ENCODE measurements at places on chromosomes 7 and 10.

DNA sequence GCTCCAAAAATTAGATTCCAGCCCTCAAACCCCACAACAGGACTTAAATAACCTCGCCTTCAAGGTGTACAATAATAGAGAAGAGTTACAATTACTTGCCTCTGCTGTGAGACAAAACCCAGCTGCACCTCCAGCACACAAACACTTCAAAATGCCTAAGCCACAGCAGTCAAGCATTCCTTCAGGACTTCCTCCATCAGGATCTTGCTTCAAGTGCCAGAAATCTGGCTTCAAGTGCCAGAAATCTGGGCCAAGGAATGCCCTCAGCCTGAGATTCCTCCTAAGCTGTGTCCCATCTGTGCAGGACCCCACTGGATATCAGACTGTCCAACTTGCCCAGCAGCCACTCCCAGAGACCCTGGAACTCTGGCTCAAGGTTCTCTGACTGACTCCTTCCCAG is 1088.3 kb downstream of the SORCS3 start:
- DNase-seq: no peak

GRCh38 chr7:129751916-129752315 is 140.4 kb downstream of the NRF1 start:
- no peak for DNase-seq

DNA sequence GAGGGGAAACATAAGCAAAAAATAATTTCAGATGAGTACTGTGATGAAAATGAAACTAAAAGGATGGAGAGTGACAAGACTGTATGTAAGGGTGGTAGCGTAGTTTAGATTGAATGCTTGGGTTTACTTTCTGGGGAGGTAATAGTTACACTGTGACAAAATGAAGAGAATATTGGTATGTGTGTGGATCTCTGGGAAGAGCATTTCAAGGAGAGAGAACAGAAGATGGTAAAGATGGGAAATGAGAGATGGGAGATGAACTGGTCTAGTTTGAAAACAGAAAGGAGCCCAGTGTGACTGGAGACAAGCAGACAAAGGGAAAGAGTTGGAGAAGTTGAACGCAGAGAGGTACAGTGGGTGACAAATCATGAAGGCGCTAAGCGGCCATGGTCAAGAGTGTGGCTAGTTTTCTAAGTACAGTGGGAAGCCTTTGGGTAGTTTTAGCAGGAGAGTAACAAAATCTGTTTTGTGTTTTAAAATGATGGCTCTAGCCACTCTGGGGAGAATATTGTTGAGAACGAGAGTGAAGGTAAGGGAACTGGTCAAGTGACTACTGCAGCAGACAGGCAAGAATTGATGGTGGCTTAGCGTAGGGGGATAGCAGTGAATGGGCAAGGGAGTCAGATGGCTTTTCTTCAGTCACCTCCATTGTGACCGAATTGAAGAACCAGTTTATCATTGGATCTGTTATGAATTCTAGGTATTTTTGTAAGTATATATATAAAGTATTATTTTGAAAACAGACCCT is 22.6 kb downstream of the PALS2 start:
- DNase-seq: no peak

- DNase-seq: no peak
Observed at GRCh38 chr10:119687192-119688032, 36.2 kb downstream of the BAG3 start.

DNA sequence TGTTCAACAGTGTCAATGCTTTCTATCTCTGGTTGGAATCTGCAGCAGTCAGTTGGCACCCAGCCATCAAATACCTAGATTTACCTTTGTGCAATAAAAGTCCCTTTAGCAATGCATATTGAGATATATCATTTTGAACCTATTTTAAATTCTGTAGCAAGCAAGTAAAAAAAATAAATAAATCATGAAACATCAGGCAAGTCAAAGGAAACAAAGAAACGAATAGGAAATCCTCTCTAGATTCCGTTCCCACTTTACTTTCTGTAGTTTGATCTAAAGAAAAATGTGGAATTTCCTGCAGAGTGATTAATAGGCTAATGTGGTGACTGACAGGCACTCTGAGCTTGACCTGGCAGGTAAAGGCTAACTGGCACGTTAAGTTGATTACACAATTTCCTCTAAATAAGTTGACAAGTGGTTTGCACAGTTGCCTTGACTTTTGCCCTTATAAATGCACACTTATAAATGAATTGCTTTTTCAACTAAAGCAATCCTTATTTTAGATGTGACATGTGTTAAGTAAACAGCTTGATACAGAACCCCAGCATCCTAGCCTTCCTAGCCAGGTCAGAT is 208.1 kb upstream of the TCF7L2 start:
- no peak for DNase-seq

DNA sequence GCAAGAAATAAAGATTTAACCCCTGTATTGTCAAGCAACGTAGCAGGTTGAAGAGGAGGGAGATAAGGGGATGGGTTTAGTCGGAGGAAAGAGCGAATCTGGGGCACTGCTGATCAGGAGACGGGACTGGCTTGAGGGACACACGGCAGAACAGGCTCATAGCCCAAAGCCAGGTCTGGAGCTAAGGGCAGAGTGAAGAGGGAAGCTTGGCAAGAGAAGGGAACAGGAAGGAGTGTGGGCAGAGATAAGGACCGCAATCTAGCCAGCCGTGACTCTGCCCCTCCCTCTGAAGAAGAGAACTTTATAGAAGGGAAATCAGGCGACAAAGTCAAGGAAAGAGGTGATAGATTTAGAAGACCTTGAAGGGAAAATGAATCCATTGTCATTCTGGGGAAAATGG is 67.6 kb downstream of the CAV1 start:
- DNase-seq: no peak

DNA sequence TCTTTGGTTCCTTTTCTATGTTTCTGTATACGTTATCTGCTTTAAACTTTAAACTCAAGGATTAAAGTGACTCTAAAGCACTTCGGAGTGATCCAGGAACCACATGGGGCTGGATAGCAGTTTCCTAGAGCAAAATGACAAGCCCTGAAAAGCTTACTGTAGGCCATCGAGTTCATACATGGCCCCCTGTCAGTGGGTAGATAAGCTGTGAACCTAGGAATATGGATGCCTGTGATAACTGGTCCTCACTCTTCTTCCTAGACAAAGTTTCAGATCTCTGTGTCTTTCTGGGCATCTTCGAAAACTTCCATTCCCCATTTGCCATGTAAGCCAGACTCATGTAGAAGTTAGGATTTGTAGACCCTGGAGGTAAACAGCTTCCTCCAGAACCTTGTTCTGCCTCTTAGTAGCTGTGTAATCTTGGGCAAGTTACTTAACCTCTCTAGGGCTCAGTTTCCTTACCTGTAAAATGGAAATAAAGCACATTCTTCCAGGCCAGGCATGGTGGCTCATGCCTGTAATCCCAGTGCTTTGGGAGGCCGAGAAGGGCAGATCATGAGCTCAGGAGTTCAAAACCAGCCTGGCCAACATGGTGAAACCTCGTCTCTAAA is 49.3 kb upstream of the KMT2E start:
- DNase-seq: no peak

- no peak for DNase-seq
Observed at GRCh38 chr10:11286261-11286852, 268.7 kb downstream of the CELF2 start.

DNA sequence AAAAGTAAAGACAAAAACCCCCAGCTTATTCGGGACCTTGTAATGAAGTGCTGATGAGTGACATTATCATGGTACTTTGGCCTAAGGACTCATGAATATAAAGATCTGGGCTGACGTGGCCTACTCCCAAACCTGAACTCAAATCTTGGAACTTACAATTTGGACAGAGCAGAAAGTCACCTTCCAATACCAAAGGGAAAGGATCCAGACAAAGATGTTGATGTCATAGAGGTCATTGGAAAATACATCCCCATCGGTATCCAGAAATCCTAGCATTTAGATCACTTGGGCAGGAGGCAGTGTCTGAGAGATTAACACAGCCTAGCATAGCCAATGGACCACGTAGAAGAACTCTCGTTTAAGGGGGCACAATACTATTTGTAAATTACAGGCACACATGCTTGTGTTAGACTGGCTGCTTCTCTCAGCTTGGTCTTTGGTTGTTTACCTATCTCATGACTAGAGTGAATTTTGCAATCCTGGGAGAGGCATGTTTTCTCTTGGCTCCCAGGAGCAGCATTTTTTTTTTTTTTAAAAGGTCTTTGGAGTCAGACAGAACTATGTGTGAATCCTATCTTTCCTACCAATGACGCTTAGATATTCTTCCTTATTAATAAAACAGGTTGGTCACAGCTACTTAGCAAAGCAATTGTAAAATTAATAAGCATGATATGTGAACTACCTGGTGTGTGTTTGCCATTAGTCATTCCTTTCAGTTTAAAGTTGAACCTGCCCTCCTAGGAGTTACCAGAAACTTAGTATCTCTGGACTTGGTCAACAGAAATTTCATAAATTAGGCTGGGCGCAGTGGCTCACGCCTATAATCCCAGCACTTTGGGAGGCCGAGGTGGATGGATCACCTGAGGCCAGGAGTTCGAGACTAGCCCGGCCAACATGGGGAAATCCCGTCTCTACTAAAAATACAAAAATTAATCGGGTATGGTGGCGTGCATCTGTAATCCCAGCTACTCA is 27.8 kb upstream of the MRPS33 start:
- DNase-seq: no peak

GRCh38 chr7:151334628-151335027 is 7.0 kb upstream of the NUB1 start:
- DNase-seq: no peak

- DNase-seq: peak; percentile 2
Observed at GRCh38 chr10:28875549-28876081, 198.3 kb downstream of the BAMBI start.

DNA sequence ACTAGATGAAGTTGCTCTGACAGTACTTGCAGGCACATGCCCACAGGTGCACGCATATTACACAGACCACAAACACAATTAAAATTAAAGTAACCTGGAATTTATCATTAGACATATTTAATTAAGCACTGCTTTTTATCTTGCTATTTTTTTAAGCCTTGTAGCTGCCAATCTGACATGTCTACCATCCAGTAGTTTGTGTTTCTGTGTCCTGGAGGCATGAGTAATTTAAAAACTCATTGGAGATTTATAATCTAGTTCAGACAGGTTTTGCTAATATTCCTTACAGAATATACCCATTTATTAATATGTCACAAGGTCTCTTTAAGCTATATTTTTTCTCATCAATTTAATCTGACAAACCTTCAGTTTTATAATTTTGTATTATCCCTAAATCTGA is 445.0 kb upstream of the KLF6 start:
- DNase-seq: no peak

GRCh38 chr10:5692461-5693358 is 8.1 kb downstream of the TASOR2 start:
- peak; percentile 89 for DNase-seq

DNA sequence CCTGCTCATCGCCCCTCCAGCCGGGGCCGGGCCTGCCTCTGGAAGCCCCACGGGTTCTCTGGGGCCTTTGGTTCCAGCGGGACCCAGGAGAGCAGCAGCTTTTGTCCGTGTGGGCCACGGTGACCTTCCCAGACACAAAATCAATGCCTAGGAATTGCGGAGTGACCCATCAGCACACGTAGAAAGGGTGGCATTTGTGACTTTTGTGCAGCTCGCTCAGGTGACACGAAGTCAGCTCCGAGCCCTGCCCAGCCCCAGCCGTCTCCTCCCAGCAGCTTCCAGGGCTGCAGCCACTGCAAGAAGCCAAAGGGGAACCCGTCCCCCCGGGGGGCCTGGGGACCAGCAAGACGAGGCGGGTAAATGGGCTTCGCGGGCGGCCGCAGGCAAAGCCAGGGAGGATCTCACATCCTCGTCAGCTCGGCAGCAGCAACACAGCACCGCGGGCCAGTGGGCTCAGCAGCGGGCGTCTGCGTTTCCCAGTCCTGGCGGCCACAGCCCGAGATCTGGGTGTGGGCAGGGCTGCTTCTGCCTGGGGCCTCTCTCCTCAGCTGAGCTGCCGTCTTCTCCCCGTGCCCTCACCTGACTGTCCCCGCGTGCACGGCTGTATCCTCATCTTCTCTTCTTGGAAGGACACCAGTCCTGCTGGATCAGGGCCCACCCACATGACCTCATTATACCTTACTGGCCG is 88.5 kb downstream of the PAXIP1 start:
- no peak for DNase-seq

DNA sequence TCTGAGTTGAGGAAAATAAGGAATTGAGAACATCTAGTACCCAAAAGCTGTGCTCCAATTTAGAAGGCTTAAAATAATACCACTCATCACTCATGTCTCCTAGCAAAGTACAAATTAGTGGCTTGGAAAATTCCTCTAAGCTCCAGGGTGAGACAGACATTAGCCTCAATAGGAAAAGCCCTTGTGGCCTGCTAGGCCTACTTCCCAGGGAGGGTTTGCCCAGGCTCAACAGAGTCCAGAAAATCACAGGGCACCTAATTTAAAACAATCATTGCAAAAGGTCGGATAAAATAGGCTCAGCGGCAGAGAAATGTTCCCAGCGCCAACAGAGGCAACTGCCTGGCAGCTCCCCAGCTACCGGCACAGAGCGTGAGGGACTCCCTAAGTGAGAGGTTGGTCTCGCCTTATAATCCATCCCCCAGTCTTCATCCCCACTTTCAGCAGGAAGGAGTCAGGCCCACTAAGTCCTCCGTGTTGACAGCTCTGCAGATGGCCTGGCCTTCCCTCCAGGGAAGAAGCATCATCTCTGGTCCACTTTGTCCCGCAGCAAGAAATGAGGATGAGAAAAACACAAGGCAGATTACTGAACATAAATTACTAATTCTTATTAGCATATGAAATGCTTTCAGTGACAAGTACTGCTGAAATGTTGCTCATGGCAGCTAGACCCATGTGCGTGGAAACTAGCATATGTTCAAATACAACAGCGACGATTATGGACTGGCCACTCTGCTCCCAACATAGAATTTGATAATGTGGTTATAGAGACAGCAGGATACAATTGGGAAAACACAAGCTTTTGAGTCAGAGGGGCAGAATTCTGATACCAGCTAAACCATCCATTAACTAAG is 1177.7 kb upstream of the AUTS2 start:
- no peak for DNase-seq

- DNase-seq: no peak
Observed at GRCh38 chr10:5543623-5544022, 18.9 kb downstream of the CALML3 start.

DNA sequence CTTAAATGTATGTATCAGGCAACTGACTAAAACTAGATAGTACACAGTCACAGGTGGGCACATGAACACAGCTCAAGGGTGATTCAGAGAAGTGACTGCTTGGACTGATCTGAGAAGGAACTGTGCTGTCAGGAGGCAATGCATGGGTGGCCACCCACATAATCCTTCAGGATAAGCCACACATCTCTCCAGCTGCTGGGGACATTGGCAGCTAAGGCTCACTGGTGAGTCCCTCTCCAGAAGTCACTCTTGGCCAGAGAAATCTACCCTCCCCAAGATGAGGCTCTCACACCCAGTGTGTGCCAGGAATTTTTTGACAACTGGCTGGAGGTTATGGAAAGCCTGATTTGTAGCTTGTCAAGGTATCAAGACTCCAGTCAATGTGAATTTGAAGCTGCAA is 302.4 kb upstream of the NEBL start:
- no peak for DNase-seq

- DNase-seq: no peak
Observed at GRCh38 chr7:70893971-70894715, 237.8 kb upstream of the GALNT17 start.

GRCh38 chr7:31432176-31432575 is 81.7 kb upstream of the ITPRID1 start:
- DNase-seq: peak; percentile 12

- DNase-seq: peak; percentile 80
Observed at GRCh38 chr10:59360605-59361405, 1.5 kb downstream of the FAM13C start.

GRCh38 chr10:3064423-3064822 is 2.9 kb upstream of the PFKP start:
- DNase-seq: no peak

GRCh38 chr7:135389971-135390370 is 119.9 kb downstream of the CNOT4 start:
- DNase-seq: peak; percentile 53

All from NCI-H69 (cell line).